ENCODE measurements at places on chromosomes 3 and 15.
A peak's percentile ranks its signal among the peaks of the same experiment; 100 is the strongest.

DNA sequence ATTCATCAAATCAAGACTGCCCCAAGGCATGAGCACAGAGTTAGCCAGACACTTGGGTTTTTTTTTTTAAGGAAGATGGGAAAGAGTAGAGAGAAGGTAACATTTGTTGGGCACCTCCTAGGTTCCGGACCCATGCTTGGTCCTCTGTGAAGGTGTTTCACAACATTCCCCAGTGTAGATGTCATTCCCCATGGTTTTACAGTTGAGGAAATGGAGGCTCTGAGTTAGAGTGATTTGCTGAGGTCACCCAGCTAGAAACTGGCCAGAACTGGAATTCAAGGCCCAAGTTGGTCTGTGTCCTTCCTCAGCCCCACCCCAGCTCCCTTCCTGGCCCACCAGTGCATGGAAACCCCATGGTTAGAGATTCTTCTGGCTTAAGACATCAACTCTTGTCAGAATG lies 19.9 kb downstream of the WNT7A start:
- DNase-seq: no peak

GRCh38 chr15:50697109-50697797 lies 10.7 kb upstream of the TRPM7 start:
- no peak for DNase-seq

- DNase-seq: no peak
These were observed 16.9 kb upstream of the FAM81A start for GRCh38 chr15:59420986-59421618.

DNA sequence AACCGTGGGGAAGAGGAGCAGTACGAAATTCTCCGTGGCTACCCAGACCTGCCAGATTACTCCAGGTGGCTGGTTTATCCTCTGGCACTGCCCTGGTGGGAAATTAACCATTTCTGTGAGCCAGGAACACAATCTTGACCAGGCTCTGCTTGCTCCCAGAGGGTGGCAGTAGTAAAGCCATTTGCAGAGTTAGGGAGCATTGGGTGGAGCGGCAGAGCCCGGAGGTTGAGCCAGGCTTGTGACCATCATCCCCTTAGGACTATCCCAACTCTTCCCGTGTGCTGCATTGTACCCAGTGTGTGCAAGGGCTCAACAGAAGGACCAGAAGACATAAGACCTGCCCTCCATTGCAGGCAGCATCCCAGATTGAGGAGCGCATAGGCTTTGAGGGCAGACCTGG lies 5.3 kb downstream of the KNG1 start:
- no peak for DNase-seq

DNA sequence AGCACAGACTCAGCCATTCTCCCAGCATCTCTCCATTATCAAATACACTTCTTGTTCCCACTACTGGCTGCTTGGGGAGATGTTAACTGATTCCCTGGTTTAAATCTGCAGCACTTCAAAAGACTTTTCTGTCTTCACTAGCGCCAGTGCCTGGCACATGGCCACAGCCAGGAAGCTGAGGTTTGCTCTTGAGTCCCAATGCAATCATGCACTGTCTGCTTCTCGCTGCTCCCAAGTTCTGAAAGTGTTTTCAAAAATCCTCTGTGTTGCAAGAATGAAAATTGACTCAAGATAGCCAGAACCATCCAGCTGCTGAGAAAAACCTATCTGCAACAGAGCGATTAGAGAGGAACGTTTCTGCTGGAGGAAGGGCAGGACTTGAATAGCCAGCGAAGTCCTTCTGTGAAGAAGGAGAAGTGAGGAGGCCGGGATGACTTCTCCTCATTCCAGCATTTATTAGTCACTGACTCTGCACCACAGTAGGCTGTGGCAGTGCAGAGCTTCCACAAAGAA lies 358.4 kb upstream of the NR2F2 start:
- no peak for DNase-seq

DNA sequence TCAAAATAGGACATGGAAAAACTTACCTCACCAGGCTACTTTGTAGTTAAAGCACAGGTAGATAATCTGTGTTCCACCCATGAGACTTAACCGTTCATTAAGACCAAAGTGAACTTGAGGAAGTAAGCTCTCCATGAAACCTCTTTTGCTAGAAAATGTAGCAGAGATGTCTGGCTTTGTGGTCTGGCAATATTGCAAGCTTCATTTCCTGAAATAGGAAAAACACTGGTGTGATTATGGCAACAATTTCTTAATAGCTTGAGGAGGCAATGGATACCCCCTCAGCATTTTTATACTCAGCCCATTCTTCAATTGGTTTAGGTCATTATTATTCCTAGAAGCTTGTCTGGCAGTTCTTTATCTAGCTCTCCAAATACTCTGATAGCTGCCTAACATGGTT lies 957.3 kb downstream of the IGSF11 start:
- DNase-seq: no peak

- DNase-seq: no peak
These were observed 144.5 kb upstream of the BCL6 start for GRCh38 chr3:187889601-187890404.

GRCh38 chr3:100825574-100825973 lies 116.3 kb downstream of the TFG start:
- DNase-seq: no peak

- no peak for DNase-seq
These were observed 107.7 kb downstream of the THRB start for GRCh38 chr3:24387000-24387399.

DNA sequence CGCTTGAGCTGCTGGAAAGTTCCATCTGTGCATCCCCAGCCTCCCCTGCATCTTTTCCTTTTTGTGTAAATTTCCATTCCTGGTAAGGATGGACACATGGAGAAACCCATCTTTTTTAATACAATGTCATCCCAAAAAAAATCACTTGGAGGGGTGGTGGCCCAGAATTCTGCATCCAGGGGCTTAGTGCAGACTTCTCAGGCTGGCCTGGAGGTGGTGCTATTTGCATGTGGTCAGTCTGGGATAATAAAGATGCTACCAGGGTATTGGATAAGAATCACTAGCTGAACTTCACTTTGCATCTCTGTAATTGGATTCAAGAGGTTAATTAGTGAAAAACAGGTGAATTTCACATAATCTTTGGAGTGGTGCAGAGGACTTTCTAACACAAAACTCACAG lies 1.8 kb upstream of the ZSCAN2 start:
- no peak for DNase-seq

GRCh38 chr3:111910806-111911205 lies 51.7 kb downstream of the PHLDB2 start:
- no peak for DNase-seq

DNA sequence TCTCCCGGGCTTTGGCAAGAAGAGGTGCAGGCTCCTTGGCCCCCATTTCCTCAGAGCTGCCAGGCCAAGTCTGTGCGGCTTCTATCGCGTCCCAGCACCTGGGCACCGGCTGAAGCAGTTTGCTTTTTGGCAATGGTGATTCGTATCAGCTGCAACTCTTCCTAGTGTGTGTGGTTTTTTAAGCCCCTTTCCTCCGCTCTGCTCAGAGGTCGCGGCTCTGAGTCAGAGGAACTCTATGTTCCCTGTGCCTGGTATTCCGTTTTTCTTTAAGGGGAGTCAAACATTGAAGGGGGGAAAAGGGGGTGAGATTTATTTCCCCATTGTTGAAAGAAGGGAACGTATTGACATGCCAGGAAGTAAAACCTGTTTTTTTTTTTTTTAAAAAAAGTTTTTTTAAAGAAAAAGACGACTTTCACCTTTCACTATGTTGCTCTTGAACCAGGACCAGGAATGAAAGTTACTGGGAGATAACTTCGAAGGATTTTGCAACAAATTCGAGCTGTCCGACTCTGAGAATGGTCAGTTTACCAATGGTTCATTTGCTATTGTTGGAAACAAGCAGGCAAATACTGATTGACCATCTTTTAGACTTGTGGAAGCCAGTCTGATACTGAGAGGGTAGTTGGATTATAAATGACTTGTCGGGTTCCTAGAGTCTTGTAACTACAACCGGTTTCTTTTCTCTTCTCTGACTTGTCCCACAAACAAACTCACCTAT lies 1.1 kb downstream of the ARMC8 start:
- DNase-seq: no peak

GRCh38 chr3:146464005-146464595 lies 5.3 kb downstream of the PLSCR2 start:
- no peak for DNase-seq

DNA sequence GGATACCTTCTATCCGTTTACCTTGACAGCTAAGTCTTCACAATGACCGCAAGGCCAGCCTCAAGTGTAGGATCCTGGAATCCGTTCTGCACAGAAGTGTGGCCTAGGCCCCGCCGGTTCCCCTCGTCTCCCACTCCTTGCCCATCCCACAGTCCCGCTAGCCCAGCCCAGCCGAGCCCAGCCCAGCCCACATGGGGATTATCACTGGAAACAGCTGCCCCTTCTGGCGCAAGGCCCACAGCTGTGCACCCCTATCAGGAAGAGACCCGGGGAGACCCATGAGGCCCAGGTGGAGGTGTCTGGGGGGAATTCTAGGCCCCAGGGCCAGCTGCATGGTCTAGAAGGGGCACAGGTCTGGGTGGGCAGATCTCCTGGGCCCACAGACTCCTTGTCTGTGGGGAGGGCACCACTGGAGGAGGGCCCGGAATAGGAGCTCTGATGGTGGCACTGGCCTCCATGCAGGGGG lies 27.9 kb upstream of the KLF13 start:
- DNase-seq: no peak

DNA sequence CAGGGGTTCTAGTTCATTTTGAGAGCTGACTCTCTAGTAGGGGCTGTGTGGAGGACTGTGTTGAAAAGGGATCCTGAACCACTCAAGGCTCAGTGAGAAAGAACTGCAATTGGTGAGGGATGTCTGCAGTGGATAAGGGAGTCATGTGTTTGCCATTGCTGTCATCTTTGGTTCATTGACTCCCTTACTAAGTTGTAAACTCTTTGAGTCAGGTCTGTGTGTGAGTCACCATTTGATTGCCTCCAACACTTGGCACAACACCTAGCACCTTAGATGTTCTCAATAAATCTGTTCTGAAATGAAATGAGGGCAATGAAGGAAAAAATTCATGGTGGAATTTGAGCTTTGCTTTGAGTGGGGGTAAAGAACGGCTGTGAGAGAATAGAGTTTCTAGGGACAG lies 51.7 kb downstream of the PLS1 start:
- DNase-seq: no peak

- DNase-seq: no peak
These were observed 139.1 kb downstream of the DNAJB8 start for GRCh38 chr3:128327606-128328031.

DNA sequence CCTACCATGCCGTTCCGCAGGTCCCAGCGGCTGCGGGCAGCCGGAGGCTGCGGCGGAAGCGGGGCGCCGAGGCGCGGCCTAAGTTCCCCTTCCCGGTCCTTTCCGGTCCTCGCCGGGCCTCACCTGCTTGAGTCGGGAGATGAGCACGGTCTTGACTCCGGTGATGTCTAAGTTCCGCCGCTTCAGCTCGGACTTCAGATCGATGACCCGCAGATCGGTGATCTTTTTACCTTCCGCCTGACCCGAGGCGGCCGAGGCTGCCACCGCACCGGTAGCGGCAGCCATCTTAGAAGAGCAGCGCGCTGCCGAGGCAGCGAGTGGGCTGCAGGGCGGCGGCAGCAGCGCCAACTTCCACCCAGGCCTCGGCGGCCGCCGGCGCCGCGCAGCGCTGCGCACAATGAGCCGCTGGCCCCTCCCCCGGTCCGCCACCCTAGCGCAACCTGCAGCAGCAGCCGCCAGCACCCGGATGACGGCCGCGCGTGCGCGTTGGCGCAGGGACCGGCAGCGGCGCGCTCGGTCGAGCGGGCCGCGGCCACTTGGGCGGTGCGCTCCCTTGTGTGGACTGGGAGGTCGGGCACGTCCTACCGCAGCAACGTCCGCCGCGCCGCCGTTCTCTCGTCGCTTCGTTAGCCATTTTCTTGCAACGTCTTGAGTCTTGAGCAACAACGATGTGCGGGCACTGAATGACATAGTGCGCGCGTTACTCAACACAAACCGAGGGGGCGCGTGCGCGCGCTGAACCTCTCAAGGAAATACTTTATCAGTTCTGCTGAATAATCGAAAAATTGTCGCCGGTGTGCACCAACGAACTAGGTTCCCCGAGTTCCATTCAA lies at the start of gene SLTM:
Gene SLTM, minus strand, starts transcription at position 399 of the 833 bp plus-strand sequence. Its CDS starts 114 bp downstream, at position 285.
- DNase-seq: peak; percentile 89

- no peak for DNase-seq
These were observed 93.0 kb downstream of the ARNT2 start for GRCh38 chr15:80497221-80497620.

GRCh38 chr3:146139586-146140110 lies 21.3 kb downstream of the PLOD2 start:
- DNase-seq: no peak

DNA sequence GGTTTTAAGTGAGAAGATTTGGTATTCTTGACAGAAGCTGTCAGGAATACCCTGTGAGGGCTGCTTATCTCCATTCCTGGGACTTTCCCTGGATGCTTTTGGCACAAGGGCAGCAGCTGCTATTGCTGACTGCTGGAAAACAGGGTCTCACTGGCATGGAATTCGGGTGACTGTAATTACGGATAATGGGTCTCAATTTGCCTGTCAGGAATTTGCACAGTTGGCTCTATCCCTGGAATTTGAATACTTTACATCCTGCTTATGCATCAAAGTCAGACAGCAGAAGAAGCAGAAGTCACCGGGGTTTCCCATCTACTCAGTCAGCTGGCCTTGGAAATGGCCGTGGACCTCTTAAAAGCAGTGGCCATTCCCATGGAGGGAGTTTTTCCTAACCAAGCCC lies 25.9 kb upstream of the AKAP13 start:
- no peak for DNase-seq

DNA sequence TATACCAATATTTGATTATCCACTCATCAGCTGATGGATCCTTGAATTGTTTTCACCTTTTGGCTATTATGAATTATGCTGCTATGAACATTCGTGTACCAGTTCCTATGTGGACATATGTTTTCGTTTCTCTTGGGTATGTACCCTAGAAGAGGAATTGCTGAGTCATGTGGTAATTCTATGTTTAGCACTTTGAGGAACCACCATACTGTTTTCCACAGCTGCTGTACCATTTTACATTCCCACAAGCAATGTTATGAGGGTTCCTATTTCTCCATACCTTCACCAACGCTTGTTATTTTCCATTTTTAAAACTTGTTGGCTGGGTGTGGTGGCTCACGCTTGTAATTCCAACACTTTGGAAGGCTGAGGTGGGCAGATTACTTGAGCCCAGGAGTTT lies 62.9 kb downstream of the RPLP1 start:
- DNase-seq: no peak

GRCh38 chr3:83096-83495 lies 113.5 kb upstream of the CHL1 start:
- DNase-seq: no peak

DNA sequence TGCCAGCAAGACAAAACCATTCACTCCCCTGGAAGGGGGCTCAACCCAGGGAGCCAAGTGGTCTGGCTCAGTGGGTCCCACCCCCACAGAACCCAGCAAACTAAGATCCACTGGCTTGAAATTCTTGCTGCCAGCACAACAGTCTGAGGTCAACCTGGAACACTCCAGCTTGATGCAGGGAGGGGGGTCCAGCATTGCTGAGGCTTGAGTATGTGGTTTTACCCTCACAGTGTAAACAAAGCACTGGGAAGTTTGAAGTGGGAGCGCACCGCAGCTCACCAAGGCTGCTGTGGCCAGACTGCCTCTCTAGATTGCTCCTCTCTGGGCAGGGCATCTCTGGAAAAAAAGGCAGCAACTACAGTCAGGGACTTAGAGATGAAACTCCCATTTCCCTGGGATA lies 81.7 kb downstream of the MSL2 start:
- no peak for DNase-seq

GRCh38 chr3:45988804-45989203 lies 6.8 kb downstream of the FYCO1 start:
- no peak for DNase-seq
